ENCODE measurements at places on chromosomes 7 and 10.

DNA sequence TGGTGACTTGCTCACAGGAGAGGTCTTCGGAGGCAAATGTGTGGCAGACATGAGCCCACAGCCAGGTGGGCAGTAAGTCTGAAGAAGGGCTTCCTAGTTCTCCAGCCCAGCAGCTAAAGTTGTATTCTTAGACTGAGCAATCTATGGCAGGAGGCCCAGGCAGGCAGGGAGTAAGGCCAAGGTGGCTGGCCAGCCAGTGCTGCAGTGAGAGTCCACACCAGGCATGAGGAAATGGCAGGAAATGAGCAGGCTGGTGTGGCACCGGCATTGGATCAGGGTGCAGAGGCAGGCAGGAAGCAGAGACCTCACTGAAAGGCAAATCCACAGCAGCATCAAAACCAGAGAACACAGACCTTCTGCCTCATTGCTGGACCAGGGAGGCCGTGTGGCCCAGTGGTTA lies 84.6 kb upstream of the PDE1C start:
- DNase-seq: no peak

DNA sequence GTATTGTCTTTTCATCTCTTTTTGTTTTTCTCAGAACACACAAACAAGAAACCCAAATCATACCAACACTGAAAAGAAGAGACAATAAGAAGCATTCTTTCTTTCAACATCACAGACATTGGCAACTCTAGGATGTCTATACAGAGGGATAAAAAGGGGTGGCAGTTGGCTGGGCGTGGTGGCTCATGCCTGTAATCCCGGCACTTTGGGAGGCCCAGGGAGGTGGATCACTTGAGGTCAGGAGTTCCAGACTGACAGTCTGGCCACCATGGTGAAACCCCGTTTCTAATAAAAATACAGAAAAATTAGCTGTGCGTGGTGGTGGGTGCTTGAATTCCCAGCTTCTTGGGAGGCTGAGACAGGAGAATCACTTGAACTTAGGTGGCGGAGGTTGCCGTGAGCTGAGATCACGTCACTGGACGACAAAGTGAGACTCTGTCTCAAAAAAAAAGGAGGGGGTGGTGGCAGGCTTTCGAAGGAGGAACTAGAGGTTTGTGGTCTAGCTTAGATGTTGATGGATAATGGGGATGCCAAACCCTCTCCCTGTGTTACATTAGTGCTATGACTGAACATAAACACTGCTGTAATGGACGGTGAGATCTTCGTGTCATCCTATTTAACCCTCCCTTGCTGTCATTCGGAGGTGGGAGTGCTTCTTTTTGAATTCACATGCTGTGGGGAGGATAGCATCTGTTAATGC lies 9.4 kb downstream of the CNNM2 start:
- DNase-seq: no peak

GRCh38 chr10:131387018-131387529 lies 75.6 kb upstream of the TCERG1L start:
- no peak for DNase-seq

DNA sequence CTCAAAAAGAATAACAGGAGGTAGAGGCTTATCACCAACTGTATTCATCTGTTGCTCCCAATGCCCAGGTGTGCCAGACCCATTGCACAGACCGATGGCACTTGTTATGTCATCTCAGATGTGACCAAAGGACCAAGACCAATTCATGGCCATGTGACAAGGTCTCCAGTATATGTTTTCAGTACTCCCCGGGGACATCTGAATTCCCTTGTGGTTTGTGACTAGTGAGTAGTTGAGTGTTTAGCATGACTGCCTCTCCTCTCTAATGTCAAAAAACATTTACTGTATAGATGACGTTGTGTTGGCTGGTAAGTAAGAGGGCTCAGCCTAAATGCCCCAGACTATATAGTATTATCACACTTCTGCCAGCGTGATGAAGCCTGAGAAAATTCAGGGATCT lies 202.1 kb upstream of the SMIM30 start:
- no peak for DNase-seq

- no peak for DNase-seq
These were observed 17.9 kb upstream of the ASZ1 start for GRCh38 chr7:117445206-117445605.

DNA sequence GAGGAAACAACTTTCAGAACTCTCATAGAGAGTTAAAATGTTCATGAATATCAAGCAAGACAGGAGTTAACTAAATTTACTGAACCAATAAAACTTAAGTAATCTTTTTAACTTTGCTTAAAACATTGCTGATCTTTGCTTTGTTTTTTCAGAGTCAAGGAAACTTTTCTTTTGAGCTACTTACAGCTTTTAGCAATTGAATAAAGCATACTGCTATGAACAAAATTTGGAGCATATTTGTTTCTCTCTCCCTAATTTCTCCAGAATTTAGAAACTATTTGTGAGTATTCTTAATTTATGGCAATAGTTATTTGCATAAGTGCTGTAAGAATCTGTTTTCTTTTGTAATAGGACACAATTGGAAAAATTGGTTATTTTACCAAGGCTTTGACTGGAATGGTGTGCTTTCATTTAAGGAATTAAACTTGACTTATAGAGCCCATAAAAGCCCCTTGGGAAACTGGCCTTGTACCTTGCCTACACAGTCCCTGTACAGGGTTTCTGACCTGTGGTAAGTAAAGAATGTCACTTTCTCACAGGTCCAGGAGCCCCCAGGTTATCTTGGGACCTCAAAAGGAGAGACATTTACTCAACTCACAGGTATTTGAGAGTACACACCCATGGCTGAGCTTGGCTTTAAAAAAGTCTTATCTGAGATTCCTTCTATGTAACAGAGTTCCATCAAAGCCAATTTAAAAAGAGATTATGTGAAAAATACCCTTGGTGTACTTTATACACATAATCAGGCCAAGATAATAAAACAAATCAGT lies 23.3 kb upstream of the KIAA1549 start:
- no peak for DNase-seq

DNA sequence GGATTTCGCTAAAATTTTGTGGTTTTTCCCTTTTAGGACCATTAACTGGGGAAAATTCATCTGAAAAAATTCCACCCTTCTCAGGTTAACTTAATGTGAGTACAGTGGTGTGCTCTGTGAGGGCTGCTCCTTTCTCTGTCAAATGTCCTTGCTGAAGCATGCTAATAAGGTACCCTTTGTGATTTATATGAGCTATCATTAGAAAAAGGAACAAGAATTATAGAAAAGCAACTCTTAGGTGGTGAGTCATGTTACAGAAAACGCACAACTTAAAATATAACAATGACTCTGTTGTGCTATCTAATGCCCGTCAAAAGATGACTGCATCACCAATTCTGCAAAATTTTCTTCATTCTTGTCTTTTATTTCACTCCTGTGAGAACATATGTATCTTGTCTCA lies 162.0 kb upstream of the MAGI2 start:
- DNase-seq: no peak

- DNase-seq: no peak
These were observed 89.3 kb downstream of the NPSR1 start for GRCh38 chr7:34747176-34747781.

GRCh38 chr7:26992670-26993069 lies 103.1 kb downstream of the HOXA1 start:
- DNase-seq: no peak

- DNase-seq: no peak
These were observed 13.9 kb downstream of the ADK start for GRCh38 chr10:74164716-74165529.

DNA sequence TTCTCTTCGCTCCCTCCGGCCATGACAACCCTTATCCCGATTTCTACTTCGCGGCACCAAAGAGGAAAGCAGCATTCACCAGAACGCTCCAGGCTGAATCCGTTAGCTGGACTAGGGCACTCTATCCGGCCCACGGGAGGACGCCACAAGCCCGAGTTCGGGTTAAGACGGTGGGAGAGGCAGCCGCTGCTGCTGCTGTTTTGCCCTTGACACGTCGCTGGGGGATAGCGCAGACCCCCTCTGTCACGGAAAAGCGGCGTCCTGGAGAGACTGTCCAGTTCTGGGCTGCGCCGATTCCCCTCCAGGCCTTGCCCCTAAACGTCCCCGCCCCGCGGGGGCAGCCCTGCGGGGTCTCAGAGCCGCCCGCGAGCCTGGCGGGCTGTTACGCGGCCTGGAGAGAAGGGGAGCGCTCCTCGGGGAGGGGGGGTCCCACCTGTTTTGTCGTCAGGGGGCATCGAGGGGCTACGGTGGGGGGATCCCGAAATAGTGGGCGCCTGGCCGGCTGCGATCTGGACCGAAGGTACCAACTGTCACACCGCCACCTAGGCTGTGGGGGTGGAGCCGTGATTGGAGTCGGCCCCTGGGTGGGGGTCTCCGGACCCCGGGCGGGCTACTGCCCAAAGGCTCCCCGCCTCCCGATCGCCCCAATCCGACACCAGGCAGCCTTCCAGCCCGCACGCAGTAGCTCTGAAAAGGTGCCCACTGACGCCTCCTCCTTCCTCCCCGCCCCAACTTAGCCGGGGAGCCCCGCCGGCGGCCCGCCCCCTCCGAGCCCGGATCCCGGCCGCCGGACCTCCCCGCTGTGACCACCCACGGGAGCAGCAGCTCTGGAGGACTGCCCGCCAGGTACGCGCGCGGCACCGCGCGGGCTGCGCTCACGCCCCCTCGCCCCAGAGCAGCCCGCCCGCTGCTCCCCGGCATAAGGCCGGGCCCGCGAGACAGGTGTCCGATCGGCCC lies 772 bp downstream of the SGMS1 start:
- DNase-seq: peak; percentile 52

DNA sequence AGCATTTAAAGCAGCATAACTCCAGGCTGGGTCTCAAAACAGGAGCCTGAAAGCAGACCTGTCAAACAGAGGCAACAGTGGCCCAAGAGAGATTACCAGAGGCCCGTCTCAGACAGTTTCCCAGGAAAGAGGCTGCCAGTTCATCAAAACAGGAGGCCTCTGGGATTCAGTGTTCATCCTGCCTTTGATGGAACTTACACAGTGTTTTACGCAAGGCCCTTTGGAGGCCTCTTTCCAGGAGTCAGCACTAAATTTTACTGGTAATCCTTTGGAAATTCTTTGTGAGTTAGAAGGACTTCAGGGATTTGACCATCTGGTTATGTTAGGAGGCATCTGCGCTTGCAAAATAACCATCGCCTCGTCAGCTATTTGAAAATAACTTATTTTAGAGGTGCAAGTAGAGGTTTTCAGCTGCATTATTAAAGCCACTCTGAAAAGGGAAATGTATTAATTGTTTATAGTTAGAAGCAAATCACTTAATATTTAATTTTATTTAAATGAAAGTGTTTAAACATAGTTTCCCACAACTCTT lies 501.2 kb upstream of the COBL start:
- no peak for DNase-seq

DNA sequence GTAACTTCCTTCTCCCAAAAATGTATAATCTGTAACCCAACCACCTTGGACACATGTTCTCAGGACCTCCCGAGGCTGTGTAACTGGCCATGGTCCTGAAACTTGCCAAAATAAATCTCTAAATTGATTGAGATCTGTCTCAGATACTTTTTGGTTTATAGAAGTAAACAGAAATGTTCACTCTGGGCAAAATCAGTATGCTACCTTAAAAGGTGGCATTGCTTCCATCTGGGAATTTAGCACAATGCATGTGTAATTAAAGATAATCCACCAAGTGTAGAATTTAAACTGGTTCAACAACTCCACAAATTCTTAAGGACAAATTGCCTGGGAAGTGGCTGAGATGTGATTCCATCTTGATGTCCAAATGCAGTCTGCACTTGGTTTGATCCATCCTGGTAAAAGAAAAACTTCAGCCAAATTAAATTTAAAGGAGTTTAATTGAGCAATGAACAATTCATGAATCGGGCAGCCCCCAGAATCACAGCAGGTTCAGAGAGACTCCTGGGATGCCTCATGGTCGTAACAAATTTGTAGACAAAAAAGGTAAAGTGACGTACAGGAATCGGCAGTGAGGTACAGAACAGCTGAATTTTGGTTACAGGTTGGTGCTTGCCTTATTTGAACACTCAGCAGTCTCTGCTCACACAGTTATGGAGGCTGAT lies 102.6 kb upstream of the PFKP start:
- no peak for DNase-seq

DNA sequence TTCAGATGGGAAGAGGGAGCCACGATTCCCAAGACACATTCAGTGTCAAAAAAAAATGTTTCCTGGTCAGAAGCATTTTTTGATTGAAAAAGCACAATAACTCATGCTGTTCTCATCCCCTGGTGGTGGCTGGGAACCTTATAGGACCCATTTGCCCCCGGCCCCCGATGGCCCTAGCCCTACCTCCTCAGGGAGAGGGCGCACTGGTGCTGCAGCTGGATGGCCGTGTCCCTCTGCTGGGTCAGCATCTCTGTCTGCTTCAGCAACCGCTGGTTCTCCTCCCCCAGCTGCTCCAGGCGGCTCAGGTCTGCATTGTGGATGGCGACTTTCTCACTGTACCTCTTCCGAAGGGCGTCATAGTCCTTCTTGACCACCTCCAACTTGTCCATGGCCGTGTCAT lies 83.3 kb downstream of the DLG5 start:
- no peak for DNase-seq

- DNase-seq: no peak
These were observed 46.5 kb downstream of the FAM171A1 start for GRCh38 chr10:15324611-15325010.

DNA sequence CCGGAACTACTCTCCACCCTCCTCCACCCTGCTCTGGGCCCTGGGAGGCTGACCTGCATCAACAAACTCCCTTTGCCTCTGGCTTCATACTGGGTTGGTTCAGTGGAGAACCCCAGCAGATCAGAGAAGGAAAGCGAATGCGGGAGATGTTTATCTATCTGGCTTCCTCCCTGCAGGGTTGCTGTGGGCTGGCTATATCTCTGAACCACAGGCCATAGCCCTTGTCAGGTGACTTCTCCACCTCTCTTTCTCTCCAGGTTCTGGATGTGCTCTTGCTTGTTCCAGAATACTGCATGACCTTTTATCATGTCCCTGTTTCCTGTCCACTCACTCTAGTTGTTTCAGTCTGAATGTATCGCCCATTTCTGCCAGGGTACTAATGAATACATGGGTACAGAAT lies 51.7 kb upstream of the IFRD1 start:
- peak; percentile 15 for DNase-seq

- DNase-seq: no peak
These were observed 4.6 kb upstream of the RBAK start for GRCh38 chr7:5041047-5041446.

- no peak for DNase-seq
These were observed 9.7 kb downstream of the ZSCAN21 start for GRCh38 chr7:100059251-100059739.

DNA sequence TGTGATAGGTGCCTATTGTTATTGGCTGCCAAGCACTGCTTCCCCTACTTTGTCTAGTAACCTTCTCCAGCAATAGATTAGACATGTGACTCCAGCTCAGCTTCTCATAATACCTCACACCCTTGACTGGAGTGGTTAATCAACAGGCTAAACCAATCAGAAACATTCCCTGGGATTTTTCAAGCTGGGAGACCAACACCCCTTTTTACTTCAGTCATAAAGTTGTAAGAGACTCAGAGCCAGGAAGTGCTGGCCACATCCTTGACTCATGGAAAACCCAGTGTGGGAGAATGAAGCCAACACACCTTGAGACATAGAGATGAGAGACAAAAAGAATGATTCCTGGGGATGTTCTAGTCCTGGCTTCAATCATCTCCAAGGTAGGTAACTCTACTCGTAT lies 62.6 kb upstream of the HECTD2 start:
- DNase-seq: no peak

- DNase-seq: no peak
These were observed 72.0 kb upstream of the VKORC1L1 start for GRCh38 chr7:65800890-65801341.

- DNase-seq: peak; percentile 56
These were observed 193.2 kb downstream of the MYOF start for GRCh38 chr10:93288679-93289634.

All from CD4-positive, alpha-beta T cell treated with Interleukin-6 for 4 hours (primary cell).